Pancreas (tissue), 10 donors: ENCODE measurements at places on chromosomes 11 and 22.

GRCh38 chr11:62497132-62497801 is 49.3 kb downstream of the AHNAK start:
- DNase-seq, result no peak

- DNase-seq, result no peak
Measured at GRCh38 chr22:37304595-37305343, 22.5 kb downstream of the CYTH4 start.

- DNase-seq, result no peak
Measured at GRCh38 chr11:10494636-10495463, 39.8 kb downstream of the AMPD3 start.

- DNase-seq, result no peak
Measured at GRCh38 chr11:16373768-16374167, 17.4 kb upstream of the SOX6 start.

GRCh38 chr22:40203572-40203971 is 25.8 kb downstream of the TNRC6B start:
- DNase-seq, result no peak

GRCh38 chr11:69401715-69402114 is 79.7 kb upstream of the LINC01488 start:
- no peak for DNase-seq

GRCh38 chr11:101576456-101576855 is 7.4 kb downstream of the TRPC6 start:
- DNase-seq, result no peak

GRCh38 chr11:108620958-108621772 is 27.6 kb upstream of the EXPH5 start:
- no peak for DNase-seq

- DNase-seq, result no peak
Measured at GRCh38 chr11:98874050-98874449, 146.7 kb upstream of the CNTN5 start.

DNA sequence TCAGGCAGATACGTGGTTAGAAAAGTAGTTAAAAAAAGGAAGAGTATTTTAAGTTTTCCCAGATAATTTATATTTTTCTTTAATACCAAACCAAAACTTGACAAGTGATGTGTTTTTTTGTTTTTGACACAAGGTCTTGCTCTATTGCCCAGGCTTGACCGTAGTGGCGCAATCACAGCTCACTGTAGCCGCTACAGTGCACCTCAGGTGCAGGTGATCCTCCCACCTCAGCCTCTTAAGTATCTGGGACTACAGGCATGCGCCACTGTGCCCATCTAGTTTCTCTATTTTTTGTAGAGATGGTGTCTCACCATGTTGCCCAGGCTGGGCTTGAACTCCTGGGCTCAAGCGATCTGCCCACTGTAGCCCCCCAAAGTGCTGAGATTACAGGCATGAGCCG is 92.5 kb downstream of the MTMR3 start:
- DNase-seq, result no peak

DNA sequence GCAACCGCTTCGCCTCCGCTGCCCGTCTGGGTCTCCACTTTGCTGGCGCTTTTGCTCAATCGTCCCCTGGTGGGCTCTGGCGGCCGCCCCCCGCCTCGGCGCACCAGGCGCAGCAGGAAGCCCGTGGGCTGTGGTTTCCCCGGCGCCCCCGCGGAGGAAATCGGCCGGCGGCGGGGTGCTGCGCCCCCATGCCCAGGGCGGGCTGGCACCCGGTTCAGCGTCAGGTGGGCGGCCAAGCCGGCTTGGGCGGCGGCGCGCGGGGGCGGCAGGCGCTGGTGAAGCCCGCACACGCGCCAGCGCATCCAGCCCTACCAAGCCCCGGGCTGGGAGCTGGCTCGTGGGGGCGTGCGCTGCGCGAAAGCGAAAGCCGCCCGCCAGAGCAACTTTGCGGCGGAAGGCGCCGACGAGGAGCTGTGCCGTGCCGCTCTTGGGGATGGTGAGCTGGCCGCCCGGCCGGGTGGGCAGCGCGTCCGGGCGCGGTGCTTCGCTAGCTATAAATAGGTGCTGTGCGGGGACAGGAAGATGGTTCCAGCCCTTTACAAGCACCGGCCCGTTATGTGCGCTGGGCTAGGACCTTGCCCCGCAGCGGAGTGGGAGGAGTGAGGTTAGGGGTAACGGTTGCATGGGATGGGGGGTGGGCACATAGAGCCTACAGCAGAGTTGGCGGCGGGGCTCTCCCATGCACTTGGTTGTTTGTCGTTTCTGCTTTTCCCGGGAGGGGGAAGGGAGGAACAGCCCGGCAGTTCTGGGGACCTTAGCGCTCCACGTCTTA is 25.0 kb upstream of the SUSD2 start:
- no peak for DNase-seq

DNA sequence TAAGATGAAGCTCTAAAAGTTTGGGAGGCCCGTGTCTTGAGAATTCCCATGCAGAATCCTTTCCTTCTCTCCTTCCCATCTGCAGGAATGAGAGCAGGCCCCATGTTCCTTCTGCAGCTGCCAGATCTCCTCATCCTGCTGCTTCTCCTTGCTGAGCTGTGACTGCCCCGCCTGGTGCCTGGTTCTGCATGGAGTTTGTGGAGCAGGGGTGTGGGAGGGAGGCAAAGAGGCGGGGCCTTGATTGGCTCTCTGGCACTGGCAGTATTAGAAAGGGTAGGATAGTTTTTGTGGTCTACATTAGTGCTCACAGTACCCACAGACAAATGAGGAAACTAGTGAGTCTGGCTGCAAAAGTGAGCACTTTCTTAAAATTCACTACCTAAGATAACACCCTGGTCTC is 91.1 kb upstream of the CLPB start:
- no peak for DNase-seq

- DNase-seq, result no peak
Measured at GRCh38 chr22:44192098-44192815, 11.5 kb downstream of the PARVG start.

GRCh38 chr11:131290185-131290584 is 80.2 kb upstream of the NTM start:
- no peak for DNase-seq

DNA sequence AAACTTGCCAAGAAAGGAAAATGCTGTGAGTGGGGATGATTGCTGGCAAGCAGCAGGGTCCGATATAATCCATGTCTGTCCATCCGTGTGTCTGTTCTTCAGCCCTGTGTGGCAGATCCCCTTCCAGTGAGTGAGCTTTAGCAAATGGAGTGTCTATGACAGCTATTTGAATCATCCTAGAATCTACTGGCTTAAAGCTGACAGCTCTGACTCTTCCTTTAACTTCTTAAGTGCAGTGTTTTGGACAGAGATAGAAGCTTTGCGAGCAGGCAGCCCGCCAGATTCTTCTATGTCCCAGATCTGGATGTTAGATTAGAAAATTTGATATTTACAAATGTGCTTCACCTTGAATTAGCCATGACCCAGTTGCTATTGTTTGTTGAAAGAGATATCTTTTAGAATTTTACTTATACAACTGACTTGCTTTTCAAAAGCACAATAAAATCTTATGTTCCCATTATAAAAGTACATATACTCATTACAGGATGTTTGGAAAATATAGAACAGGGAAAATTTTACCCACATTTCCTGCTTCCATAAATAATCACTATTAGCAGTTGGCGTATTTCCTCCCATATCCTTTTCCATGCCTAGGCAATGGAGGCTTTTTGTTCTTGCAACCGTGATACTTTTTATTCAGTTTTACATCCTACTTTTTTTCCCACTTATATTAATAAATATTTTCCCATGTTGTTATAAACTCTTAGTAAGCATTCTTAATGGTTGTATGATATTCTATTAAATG is 124.5 kb downstream of the COMMD9 start:
- DNase-seq, result no peak

GRCh38 chr22:28348613-28349609 is 330.7 kb downstream of the TTC28 start:
- no peak for DNase-seq

- DNase-seq, result no peak
Measured at GRCh38 chr11:115217726-115218311, 286.4 kb downstream of the CADM1 start.

DNA sequence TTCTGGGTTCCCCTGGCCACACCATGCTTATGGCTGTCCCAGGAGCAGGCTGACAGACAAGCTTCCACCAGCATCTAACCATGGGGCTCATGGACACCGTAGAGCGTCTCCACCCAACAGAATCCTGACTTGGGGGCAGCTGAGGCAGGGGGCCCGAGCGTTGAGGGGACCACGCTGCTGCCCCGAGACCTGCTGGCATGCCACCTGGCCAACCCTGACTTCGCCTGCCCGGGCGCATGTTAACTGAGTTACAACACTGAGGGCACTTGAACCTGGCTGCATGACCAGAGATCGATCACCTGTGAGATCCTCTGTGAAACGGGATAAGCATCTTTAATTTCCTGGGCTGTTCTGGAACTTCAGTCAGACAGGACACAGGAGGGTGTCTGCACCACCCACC is 13.7 kb downstream of the PPM1F start:
- DNase-seq, result peak; percentile 79

DNA sequence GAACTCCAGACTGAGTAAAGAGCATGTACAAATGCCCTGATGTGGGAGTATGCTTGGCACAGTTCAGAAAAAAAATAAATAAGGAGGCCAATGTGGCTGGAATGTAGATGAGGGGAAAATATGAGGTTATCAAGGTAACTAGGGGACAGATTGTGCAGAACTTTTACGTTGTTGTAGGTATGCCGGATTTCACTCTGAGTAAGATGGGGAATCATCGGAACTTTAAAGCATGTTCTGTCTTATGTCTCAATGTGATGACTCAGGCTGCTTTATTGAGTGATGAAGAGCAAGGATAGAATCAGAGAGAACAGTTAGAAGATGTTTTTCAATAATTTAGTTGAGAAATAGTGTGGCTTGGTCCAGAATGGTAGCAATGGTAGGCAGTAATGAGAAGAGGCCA is 130.4 kb downstream of the C11orf87 start:
- DNase-seq, result no peak

DNA sequence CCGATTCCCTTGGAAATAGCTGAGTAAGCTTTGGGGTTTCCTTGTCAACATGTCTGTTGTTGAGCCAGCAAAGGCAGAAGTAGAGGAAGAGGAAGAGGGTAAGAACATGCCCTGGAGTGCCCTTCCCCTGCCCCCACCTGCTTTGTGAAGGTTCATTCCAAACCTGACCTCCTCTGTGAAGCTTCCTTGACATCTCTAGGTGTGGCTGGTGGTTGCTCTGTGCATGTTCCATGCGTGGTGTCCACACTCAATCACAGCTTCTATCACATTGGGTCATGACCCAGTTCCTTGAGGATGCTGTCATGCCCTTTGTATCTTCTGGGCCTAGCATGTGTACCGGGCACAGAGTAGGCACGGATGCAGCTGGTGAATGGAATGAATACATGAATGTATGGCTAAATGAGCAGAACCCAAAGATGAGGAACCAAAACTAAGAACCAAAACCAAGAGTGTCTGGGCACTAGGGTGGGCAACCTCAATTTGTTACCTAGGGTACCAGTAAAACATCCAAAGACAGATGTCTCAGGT is 23.7 kb upstream of the FXYD6 start:
- DNase-seq, result no peak

- DNase-seq, result no peak
Measured at GRCh38 chr22:49328118-49328475, 499.6 kb downstream of the BRD1 start.

GRCh38 chr22:43289976-43290721 is 53.0 kb downstream of the SCUBE1 start:
- no peak for DNase-seq

GRCh38 chr11:43797337-43797736 is 83.3 kb upstream of the ALKBH3 start:
- no peak for DNase-seq

DNA sequence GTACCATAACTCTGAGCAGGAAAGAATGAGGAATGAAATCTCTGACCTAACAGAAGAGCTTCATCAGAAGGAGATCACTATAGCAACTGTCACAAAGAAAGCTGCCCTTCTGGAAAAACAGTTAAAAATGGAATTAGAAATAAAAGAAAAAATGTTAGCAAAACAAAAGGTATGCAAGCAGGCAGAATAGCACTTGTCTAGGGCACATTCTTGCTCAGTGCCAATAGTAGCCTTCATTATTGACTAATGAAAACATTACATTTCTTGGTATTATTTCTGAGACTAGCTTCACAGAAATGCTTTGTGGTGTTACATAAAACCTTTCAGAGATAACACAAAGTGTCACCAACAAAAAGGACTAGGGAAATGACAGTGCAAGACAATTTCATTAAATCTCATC is 63.9 kb downstream of the DEUP1 start:
- DNase-seq, result no peak

GRCh38 chr22:26325641-26326040 is 103.4 kb upstream of the ASPHD2 start:
- DNase-seq, result no peak

DNA sequence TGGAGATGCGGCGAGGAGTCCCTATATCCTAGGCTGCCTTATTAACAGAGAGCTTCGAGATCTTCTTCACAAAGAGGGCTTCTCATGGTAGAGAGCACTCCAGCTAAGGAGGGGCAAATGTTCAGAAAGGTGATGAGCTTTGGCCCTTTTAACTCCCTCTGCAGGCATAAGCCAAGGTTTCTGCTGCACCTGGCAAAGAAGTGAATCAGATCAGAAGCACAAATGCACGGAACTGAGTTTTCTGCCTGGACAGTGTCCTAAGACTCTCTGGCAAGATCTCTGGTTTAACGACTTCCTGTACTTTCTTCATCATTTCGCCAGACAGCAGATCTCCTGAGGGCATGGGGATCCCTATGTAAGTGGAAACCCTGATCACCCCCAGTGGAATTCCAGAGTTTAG is 37.2 kb downstream of the POU2AF3 start:
- DNase-seq, result no peak

DNA sequence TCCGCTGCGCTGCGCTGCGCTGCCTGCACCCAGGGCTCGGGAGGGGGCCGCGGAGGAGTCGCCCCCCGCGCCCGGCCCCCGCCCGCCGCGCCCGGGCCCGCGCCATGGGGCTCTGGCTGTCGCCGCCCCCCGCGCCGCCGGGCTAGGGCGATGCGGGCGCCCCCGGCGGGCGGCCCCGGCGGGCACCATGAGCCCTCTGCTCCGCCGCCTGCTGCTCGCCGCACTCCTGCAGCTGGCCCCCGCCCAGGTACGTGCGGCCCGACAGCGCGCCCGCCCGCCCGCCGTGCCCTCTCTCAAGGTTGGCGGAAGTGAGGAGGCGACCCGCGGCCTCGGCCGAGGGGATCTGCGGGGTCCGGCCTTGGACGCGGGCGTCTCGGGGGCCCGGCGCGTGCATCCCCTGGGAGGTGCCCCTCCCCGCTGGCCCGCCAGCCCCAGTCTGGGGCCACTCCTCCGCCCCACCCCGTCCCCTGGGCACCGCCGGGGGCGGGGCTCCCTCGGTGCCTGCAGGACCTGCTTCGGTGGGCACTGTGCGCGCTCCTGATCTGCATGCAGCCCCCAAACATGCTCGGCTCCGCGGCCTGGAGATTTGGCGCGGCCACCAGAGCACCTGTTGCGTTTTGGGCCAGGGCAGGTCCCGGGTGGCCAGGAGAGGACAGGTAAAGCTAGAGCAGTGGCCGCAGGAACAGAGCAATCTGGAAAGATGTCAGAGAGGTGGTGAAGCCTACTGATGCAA is 429 bp downstream of the VEGFB start:
- DNase-seq, result peak; percentile 79
